ENCODE measurements at places on chromosomes 4 and X.

DNA sequence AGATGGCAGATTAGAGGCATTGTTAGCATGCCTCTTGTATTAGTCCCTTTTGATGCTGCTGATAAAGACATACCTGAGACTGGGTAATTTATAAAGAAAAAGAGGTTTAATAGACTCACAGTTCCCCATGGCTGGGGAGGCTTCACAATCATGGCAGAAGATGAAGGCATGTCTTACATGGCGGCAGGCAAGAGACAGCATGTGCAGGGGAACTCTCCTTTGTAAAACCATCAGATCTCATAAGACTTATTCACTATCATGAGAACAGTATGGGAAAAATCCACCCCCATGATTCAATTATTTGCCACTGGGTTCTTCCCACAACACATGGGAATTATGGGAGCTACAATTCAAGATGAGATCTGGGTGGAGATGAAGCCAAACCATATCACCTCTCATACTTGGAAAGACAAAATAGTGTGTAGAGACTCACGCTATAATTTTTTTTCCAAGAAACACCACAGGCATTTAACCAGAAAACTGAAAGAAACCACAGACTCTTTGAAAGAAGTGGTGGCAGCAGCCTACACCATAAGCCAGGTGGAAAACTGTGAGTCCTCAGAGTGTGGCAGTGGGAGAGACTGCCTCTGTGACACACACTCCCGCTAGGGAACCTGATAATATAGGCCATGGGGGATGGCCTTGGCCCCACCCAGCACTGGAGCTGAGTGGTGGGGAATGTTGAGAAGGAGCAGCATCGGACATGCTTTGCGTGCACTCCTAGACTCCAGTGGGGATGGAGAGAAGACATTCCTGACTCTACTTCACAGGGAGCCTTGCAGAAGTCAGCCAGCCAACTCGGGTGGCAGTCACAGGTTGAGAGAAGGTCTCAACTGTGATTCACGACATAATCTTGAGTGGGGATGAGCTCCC lies 51.5 kb downstream of the SLC2A9 start:
- no peak for DNase-seq

DNA sequence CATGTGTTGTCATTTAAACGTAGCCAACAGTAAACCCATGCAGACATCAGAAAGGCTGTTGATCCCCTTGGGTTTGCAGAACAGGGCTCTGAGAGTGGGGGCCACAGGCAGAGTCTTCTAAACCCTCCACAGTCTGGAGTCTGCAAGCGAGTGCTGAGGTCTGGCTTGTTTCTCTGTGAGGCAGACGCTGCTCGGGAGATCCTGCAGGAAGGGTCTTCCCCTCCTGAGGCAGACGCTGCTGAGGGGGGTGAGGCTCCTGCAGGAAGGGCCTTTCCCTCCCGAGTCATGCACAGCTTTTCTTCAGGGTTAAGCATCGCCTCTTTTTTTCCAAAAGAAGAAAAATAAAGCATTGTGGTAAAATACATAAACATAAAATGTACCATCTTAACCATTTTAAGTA lies 17.1 kb upstream of the PDE6B start:
- no peak for DNase-seq

DNA sequence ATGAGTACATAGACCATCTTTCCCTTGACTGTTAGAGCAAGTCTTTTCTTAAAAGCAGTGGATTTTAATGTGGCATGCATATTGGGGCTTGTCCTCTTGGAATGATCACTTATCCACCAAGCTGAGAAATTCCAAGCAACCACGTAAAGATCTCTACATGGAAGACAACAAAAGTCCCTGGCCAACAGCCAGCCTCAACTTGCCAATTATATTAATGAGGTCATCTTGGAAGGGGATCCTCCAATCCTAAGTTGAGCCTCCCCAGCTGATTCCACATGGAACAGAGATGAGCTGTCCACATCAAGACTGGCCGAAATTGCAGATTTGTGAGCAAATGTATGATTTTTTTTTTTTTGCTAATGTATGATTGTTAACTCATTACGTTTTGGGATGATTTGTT lies 20.6 kb upstream of the FTHL17 start:
- no peak for DNase-seq

- DNase-seq = no peak
These were observed 38.5 kb upstream of the POU3F4 start for GRCh38 chrX:83469551-83469950.

GRCh38 chr4:17163156-17163771 lies 264.8 kb upstream of the LDB2 start:
- DNase-seq = no peak

All from GM18507 (cell line).